AG09319 (cell line): ENCODE measurements at places on chromosomes 4 and X.

- DNase-seq, result no peak
Observed at GRCh38 chr4:10461091-10461849, 4.0 kb upstream of the ZNF518B start.

DNA sequence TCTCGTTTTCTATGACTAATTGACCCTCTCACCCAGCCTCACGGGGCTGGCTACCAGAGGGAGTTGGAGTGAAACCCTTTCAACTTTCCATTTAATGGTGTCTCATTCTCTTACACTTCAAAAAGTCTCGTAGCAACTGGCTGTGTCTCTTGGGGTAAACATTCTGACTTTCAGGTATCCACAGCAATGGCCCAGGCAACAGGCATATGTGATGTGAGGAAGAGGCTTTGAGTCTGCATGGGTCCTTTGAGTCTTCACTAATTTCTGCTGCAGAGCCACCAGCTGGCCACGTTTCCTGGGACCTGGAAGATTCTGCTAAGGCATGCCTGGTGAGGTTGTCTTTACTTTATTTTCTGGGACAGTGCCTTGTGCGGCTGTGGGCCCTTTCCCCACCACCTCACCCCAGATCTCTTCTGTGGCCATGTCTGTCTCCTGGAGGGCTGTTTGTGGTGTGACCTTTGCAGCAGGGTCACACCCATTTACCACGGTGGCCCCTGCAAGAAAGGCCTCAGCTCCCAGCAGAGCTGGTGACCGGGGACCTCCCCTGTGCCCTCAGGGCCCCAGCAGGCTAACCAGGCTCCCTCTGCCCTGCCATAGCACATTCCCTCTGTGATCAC, 112.5 kb upstream of the FRG1 start:
- no peak for DNase-seq

DNA sequence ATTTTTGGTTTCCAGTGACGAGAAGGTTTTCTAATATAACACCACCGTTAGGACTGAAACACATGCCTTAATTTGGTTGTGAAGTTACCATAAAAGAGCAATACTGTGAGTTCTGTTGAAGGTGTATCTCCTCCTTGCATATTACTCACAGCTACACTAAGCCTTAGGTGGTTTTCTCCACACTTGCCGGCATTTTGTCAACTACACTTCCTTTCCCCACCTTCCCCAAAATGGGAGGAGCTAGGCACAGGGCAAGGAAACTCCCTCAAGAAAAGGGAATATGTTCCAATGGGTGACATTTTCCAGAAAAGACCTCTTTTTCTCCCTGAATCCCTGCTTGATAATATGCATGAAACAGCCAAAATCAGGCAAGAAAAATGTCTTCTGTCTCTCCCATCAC, 44.8 kb downstream of the RELL1 start:
- no peak for DNase-seq

GRCh38 chr4:85391589-85392410, 83.2 kb upstream of the ARHGAP24 start:
- no peak for DNase-seq

DNA sequence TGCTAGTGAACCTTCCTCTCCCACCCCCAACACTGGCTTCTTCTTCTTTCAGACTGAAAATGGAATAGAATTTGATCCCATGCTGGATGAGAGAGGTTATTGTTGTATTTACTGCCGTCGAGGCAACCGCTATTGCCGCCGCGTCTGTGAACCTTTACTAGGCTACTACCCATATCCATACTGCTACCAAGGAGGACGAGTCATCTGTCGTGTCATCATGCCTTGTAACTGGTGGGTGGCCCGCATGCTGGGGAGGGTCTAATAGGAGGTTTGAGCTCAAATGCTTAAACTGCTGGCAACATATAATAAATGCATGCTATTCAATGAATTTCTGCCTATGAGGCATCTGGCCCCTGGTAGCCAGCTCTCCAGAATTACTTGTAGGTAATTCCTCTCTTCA, 14.7 kb downstream of the TNMD start:
- no peak for DNase-seq

GRCh38 chr4:83150653-83151330, 36.3 kb upstream of the PLAC8 start:
- no peak for DNase-seq

DNA sequence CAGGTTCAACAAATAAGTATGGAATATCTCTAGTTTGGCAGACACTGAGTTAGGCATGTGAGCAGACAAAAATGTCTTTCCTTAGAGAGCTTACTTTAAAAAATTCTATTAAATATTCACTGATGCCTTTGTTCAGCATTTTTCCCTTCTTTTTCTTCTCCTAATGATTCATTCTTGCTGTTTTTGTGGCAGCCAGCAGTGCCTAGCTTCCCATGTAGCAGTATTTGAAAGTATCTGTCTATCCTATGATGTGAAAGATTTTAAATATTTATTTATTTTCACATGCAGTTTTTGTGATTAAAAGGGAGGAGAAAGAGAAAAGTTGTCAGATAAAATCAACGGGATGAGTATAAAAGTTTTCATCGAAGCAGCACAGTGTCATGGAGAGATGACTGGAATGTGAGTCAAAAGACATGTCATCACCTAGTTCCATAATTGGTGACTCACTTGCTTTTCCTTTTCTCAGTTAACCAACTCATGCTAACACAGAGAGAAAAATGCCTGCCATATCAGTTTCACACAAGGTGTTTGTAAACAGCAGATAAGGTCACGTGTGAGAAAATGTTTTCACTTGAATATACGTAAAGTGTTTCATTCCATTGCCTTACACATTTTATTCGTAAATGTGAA, 69.8 kb downstream of the BMPR1B start:
- no peak for DNase-seq

DNA sequence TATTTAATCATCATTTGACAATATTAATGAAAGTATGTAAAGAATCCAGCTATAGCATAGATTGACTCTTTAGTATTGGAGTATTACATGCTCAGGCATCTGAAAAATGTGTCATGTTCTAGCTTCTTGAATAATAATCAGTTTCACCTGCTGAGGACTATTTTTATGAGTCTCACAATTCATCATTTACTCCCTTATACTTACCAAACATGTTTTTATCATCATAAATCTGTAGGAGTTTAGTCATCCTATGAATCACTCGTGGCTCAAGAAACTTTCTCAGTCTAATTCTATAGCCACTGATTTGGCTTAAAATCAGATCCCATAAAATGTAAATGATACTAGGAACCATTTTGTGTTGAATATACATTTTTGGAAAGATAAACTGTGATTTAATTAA, 1616.1 kb downstream of the C4orf33 start:
- no peak for DNase-seq
